ENCODE measurements at places on chromosomes 7 and 10. TPM values are rescaled to one million over a fixed set of nuclear protein-coding genes. Genes with fewer than 3 reads are reported as not detected.

GRCh38 chr7:76155938-76156337, 45.8 kb upstream of the SRRM3 start:
- H3K4me1 ChIP-seq, result no peaks in the 10 kb centered on the region
- H3K27ac ChIP-seq, result no peak overlapping the region
- H3K36me3 ChIP-seq, result no peaks in the 10 kb centered on the region
- H3K27me3 ChIP-seq, result no peaks in the 10 kb centered on the region
- no peak overlapping the region for H3K4me3 ChIP-seq
- no peak for DNase-seq

GRCh38 chr10:122073508-122073907, 84.5 kb downstream of the TACC2 start:
- DNase-seq, result no peak
- H3K36me3 ChIP-seq, result no peaks in the 10 kb centered on the region
- no peaks in the 10 kb centered on the region for H3K4me1 ChIP-seq
- no peaks in the 10 kb centered on the region for H3K27me3 ChIP-seq

- no peaks in the 10 kb centered on the region for H3K27me3 ChIP-seq
- H3K4me3 ChIP-seq, result no peak overlapping the region
- DNase-seq, result no peak
Observed at GRCh38 chr10:10540398-10540797, 477.3 kb upstream of the CELF2 start.

GRCh38 chr7:27139334-27140125, 4.0 kb downstream of the HOXA5 start:
- no peaks in the 10 kb centered on the region for H3K36me3 ChIP-seq
- peaks cover 31% of the 10 kb centered on the region for H3K4me1 ChIP-seq

DNA sequence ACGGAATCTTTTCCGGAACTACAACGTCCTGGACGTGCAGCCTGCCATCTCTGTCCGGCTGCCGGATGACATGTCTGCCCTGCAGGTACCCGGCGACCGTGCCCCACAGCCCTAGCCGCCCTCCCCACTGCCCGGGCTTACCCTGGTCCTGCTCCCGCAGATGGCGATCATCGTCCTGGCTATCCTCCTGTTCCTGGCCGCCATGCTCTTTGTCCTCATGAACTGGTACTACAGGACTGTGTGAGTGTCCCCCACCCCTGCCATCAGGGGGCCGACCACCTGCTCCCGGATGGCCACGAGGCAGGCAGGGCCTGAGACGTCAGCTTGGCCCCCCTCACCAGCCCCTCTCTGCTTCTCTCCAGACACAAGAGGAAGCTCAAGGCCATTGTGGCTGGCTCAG, 38.0 kb upstream of the VSIR start:
- no peaks in the 10 kb centered on the region for H3K4me1 ChIP-seq
- peaks cover 5% of the 10 kb centered on the region for H3K36me3 ChIP-seq
- H3K27ac ChIP-seq, result no peak overlapping the region
- no peak overlapping the region for H3K4me3 ChIP-seq

- no peaks in the 10 kb centered on the region for H3K27me3 ChIP-seq
- no peaks in the 10 kb centered on the region for H3K4me1 ChIP-seq
Observed at GRCh38 chr10:3027866-3028265, 39.5 kb upstream of the PFKP start.

DNA sequence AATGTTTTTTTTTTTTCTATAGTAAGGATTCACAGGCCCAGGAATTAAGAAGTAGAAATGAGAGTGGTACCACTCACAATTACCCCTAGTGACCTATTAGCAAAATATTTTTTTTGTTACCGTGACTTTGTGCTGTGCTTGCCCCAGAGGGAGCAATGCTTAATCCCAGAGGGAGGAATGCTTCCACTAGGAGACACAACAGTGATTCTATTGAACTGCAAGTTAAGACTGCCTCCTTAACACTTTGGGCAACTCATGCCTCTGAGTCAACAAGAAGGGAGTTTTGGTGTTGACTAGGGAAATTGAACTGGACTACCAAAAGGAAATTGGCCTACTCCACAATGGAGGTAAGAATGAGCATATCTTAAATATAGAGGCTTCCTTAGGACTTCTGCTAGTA, 17.2 kb upstream of the MEOX2 start:
- no peak overlapping the region for H3K27ac ChIP-seq
- no peaks in the 10 kb centered on the region for H3K27me3 ChIP-seq
- H3K4me1 ChIP-seq, result no peaks in the 10 kb centered on the region
- no peak for DNase-seq
- H3K4me3 ChIP-seq, result no peak overlapping the region

GRCh38 chr7:53218730-53219504, 183.5 kb downstream of the POM121L12 start:
- no peak overlapping the region for H3K27ac ChIP-seq
- no peaks in the 10 kb centered on the region for H3K4me1 ChIP-seq
- H3K27me3 ChIP-seq, result peaks cover 10% of the 10 kb centered on the region
- DNase-seq, result peak; percentile 70
- H3K36me3 ChIP-seq, result no peaks in the 10 kb centered on the region

GRCh38 chr7:95758187-95758586, 14.2 kb upstream of the DYNC1I1 start:
- no peaks in the 10 kb centered on the region for H3K36me3 ChIP-seq
- no peak for DNase-seq
- H3K4me3 ChIP-seq, result no peak overlapping the region
- H3K27me3 ChIP-seq, result no peaks in the 10 kb centered on the region

DNA sequence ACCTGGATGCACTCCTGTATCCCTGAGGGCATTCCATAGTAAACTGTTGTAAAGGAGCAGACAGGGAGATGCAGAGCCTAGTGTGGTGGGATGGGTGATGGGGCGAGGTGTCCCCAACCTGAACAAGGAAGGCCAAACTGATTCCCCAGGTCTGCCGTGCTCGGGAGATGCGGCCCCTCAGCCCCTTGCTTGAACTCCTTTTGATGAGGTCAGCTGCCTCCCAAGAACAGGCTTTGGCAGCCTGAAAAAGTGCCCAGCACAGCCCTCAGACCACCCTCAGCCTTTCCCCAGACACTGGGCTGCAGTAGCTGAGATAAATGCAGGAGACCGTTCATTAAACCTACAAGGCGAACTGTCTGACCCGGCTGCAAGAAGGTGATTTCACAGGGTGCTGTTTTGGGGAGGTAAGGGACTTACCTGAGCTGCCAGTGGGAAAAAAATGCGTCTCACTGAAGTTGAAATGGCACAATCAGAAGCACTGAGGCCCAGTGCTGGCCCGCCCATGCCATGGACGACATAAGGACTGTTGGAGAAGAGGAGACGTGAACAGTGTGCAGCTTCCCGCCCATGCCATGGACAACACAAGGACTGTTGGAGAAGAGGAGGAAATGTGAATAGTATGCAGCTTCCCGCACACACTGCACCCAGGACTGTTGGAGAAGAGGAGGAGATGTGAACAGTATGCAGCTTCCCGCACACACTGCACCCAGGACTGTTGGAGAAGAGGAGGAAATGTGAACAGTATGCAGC, 148.4 kb upstream of the FAM20C start:
- H3K4me3 ChIP-seq, result no peak overlapping the region
- no peaks in the 10 kb centered on the region for H3K4me1 ChIP-seq
- no peaks in the 10 kb centered on the region for H3K36me3 ChIP-seq
- DNase-seq, result no peak
- no peak overlapping the region for H3K27ac ChIP-seq

GRCh38 chr10:132990684-132991545, 48.5 kb upstream of the CFAP46 start:
- no peaks in the 10 kb centered on the region for H3K36me3 ChIP-seq
- DNase-seq, result no peak
- no peaks in the 10 kb centered on the region for H3K4me1 ChIP-seq
- H3K27ac ChIP-seq, result no peak overlapping the region
- no peak overlapping the region for H3K4me3 ChIP-seq

DNA sequence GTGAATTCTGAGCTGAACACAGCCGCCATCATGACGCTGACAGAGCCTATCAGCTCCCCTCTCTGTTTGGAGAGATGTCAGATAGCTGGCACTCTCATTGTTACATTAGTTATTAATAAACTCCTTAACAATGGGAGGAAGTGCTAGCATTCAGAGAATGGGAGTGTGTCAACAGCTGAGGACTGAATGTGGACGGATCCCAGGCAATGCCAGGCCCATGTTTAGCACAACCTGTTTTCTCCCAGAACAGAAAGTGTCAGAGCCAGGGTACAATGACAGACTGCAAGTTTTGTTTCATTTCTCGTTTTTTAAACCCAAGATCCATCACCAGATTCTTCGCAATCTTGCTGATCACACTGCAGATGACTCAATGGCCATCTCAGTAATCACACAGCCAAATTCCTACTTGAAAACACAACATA, 99.6 kb downstream of the PRPF18 start:
- no peaks in the 10 kb centered on the region for H3K27me3 ChIP-seq
- 0 out of 2 replicates have a peak overlapping the region, but pooled peaks have one; percentile 14 for H3K27ac ChIP-seq
- DNase-seq, result no peak
- H3K36me3 ChIP-seq, result no peaks in the 10 kb centered on the region
- peaks cover 18% of the 10 kb centered on the region for H3K4me1 ChIP-seq

- no peak overlapping the region for H3K4me3 ChIP-seq
- no peak overlapping the region for H3K27ac ChIP-seq
- peaks cover 33% of the 10 kb centered on the region for H3K36me3 ChIP-seq
- DNase-seq, result peak; percentile 26
- no peaks in the 10 kb centered on the region for H3K27me3 ChIP-seq
Observed at GRCh38 chr10:100930368-100930767, 17.6 kb downstream of the SLF2 start.

DNA sequence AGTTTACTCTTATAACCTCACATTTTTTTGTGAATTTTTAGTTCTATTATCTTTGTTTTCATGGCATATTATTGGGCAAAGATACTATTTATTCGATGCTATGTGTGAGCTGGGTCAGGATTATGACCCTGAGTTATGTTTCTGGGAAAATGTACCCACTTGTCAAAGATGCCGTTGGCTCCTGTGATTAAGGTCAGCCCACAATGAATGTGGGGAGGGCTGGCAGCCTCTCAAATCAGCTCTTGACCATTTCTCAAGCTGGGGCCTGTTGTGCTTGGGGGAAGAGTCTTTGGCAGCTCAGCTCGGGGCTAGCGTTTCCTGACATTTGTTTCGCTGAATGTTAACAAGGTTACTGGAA, 97.5 kb downstream of the TCF7L2 start:
- no peaks in the 10 kb centered on the region for H3K27me3 ChIP-seq
- DNase-seq, result no peak
- peak overlapping the region; percentile 41 for H3K27ac ChIP-seq
- peaks cover 94% of the 10 kb centered on the region for H3K4me1 ChIP-seq
- H3K36me3 ChIP-seq, result no peaks in the 10 kb centered on the region

- H3K4me3 ChIP-seq, result no peak overlapping the region
- no peaks in the 10 kb centered on the region for H3K36me3 ChIP-seq
- H3K4me1 ChIP-seq, result peaks cover 16% of the 10 kb centered on the region
- DNase-seq, result no peak
- H3K27me3 ChIP-seq, result peaks cover 9% of the 10 kb centered on the region
Observed at GRCh38 chr7:31370609-31371008, 30.1 kb upstream of the NEUROD6 start.

- no peaks in the 10 kb centered on the region for H3K27me3 ChIP-seq
- H3K4me1 ChIP-seq, result peaks cover 54% of the 10 kb centered on the region
- H3K27ac ChIP-seq, result peak overlapping the region; percentile 90
- H3K4me3 ChIP-seq, result peak overlapping the region; percentile 31
Observed at GRCh38 chr10:63713191-63714144, 192.3 kb downstream of the REEP3 start.

DNA sequence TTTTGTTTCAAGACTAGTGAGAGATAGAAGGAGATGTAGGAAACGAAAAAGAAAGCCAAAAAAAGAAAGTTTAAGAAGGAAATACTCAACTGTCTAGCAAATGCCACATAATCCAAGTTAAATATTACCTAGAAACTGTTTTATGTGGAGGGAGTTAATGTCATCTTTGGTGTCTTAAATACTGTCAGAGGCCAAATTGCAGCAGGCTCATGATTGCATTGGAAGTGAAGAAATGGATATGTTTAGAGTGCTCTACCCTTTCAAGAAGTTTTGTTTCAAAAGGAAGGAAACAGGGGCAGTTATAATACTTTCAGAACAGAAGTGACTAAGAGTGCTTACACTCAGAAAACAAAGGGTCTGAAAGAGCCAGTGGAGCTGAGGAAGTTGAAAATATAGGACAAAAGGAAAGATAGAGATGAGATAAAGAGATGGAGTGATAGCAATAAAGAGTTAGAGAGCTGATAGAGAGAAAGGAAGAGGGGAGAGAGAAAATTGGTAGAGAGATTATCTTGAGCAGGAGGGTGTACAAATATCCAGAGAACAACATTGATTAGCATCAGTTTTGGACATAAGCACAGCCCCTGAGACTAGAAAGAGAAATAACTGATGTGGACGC, 28.0 kb upstream of the GNAI1 start:
- H3K36me3 ChIP-seq, result no peaks in the 10 kb centered on the region
- peaks cover 17% of the 10 kb centered on the region for H3K4me1 ChIP-seq
- no peak overlapping the region for H3K27ac ChIP-seq
- no peaks in the 10 kb centered on the region for H3K27me3 ChIP-seq
- DNase-seq, result no peak

- H3K4me1 ChIP-seq, result no peaks in the 10 kb centered on the region
- no peak overlapping the region for H3K4me3 ChIP-seq
- DNase-seq, result peak; percentile 32
Observed at GRCh38 chr7:50355817-50356178, 51.3 kb downstream of the IKZF1 start.

DNA sequence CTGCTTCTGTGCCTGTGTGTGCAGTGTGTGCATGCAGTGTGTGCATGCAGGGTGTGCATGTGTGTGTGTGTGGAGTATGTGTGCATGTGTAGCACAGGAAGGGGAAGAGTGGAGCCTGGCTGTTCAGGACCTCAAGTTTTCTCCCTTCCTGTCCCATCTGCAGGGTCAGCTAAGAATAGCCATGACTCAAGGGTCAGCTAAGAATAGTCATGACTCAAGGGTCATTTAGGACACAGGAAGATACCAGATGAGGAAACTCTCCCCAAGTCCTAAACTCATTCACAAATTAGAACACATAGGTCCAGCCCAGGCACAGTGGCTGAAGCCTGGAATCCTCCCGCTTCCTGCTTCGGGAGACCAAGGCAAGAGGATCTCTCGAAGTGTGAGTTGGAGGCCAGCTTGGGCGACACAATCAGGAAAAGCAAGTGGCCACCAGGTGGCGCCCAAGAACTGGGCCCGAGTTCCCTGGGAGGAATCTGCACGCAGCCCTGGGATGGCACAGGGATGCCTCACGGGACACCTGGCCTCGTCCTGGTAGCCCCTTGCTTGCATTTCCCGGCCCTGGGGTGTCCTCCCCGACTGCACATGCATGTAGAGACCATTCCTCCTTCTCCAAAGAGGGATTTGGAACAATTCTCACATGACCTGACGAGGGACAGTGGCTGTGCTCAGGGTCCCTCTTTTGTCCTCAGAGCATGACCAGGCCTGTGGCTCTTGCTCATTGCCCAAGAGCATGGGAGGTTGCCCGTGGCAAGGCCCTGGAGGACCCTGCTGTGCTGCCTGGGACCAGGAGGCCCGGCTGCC, 21.4 kb upstream of the VOPP1 start:
- no peak overlapping the region for H3K27ac ChIP-seq
- no peaks in the 10 kb centered on the region for H3K4me1 ChIP-seq
- no peaks in the 10 kb centered on the region for H3K27me3 ChIP-seq
- peak; percentile 87 for DNase-seq
- H3K4me3 ChIP-seq, result no peak overlapping the region
- no peaks in the 10 kb centered on the region for H3K36me3 ChIP-seq

GRCh38 chr10:100346351-100346764, 675 bp upstream of the SCD start:
- H3K4me1 ChIP-seq, result peaks cover 48% of the 10 kb centered on the region
- peak overlapping the region; percentile 94 for H3K27ac ChIP-seq
- H3K36me3 ChIP-seq, result peaks cover 33% of the 10 kb centered on the region
- peak overlapping the region; percentile 100 for H3K4me3 ChIP-seq
- peak; percentile 89 for DNase-seq

NSUN6 gene
- polyA plus RNA-seq, result 37.4 TPM

GCC1 gene
- polyA plus RNA-seq, result 3.2 TPM

HYAL4 gene
- polyA plus RNA-seq, result not detected

SFRP5 gene
- polyA plus RNA-seq, result 2.4 TPM

FAM241B gene
- 30.6 TPM for polyA plus RNA-seq

C7orf57 gene
- 1.7 TPM for polyA plus RNA-seq

LRIT2 gene
- not detected for polyA plus RNA-seq

LDB3 gene
- 0.16 TPM for polyA plus RNA-seq

ZNF239 gene
- polyA plus RNA-seq, result 5.4 TPM

ITIH2 gene
- polyA plus RNA-seq, result 0.10 TPM

Data from GM23338 (cell line).